ENCODE measurements at places on chromosomes 6 and 20.

DNA sequence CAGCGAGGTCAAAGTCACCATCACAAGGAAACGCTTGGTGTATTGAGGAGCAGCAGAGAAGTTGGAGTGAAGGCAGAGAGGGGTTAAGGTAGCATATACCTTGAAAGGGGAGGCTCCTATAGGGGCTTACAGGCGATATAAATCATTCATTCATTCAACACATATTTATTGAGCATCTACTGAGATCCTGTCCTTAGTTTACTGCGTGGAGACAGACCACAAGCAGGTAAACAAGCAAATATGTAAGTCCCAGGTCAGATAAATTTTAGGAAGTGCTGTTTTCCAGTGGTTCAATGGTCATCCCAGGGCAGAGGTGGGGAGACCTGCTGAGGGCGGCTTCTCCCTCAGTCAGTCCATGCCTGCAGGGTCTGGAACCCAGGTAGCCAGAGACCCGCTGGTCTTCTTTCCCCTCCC lies 761 bp upstream of the DNMT3B start:
- no peak for DNase-seq

- DNase-seq = peak; percentile 71
Measured at GRCh38 chr6:119760046-119760445, 410.5 kb upstream of the MAN1A1 start.

GRCh38 chr6:107732461-107732860 lies 91.7 kb downstream of the SCML4 start:
- no peak for DNase-seq

DNA sequence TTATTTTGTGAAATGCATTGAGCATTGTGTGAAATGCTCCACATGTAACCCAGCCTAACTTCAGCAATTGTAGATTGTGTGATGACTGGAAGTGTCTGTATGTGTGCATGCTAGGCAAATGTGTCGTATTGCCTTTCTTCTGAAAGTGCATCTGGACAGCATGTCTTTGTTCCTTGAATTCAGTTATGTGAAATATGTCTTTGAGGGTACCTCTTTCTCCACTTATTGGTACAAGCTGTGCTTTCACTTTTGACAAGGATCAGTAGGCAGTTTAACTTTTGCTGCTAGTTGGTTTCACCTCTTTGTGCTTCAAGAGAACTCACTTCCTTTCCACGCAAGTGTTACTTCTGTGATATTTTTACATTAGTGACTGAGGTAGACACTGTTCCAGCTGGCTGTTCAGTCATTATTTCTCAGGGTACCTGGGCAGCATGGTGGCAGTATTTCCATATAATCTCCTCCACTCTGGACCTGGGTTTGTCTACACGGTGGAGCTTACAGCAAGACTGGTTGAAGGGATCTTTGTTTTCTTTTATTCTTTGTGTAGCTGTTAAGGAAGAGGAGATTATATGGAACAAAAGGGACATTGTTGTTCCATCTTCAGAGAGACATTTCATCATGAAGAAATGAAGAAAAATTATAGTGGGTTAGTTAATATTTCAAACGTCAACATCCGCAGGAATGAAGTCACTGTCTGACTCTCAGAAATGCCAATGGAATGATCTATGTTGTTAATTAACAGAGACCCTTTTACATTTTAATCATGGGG lies 175.4 kb downstream of the UTRN start:
- no peak for DNase-seq

DNA sequence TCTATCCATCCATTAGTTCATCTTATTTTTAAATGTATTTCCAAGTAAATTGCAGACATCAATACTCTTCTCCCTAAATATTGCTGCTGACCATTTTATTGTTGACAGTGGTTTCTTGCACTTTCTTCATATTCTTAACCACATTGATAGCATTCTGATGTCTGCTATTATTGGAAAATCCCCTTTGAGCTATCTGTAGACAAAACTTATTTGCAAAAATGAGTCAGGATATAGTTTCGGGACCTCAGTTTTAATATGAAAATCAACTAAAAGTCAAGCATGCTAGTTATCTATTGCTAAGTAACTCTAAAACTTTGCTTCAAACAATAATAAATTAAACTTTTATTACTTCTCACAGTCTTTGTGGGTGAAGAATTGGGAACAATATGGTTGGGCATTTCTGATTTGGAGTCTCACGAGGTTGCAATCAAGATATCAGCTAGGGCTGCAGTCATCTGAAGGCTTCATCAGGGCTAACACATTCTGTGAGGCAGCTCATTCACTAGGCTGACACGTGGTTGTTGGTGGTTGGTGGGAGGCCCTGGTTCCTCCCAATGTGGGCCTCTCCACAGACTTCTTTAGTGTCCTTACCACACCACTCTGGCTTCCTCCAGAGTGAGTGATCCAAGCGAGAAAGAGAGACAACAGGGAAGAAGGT lies 32.7 kb downstream of the CD109 start:
- peak; percentile 72 for DNase-seq

- DNase-seq = peak; percentile 60
Measured at GRCh38 chr6:137261761-137262160, 42.6 kb upstream of the IFNGR1 start.

DNA sequence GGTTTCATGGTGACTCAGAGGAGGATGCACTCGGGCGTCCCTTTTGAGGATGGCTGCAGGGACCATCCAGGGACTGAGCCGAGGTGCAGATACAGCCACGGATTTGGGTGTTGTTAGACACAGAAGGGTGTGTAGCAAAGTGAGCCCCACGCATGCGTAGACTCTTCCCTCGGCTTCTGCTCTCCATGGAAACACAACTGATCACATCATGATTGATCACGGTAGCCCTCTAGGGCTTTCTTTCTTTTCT lies 606 bp upstream of the ULBP1 start:
- no peak for DNase-seq

Data from hematopoietic multipotent progenitor cell treated with erythropoietin and hydrocortisone succinate and interleukin-3 and kit ligand, for 4 days (in vitro differentiated cells).